Activated T-helper 2 cell treated with anti-CD3 and anti-CD28 coated beads, Interferon-gamma antibody, Interleukin-2, Interleukin-4, amounts not matched to agents 10 μg/mL and 5 μg/mL and 100 μg/mL, durations not matched to agents 14 hours and 24 hours and 36 hours (primary cell): ENCODE measurements at places on chromosomes 5 and 9. TPM values are rescaled to one million over a fixed set of nuclear protein-coding genes. Genes with fewer than 3 reads are reported as not detected.

The SPATA31D4 gene
- not detected in 2 replicates for total RNA-seq

The UBTD2 gene
- 6.6 TPM in 2 replicates for total RNA-seq

The MCC gene
- total RNA-seq, result 1.6 and 2.1 TPM in 2 replicates

- no peak for DNase-seq
Observed at GRCh38 chr9:73529666-73530065, 378.0 kb downstream of the ANXA1 start.

GRCh38 chr9:126959917-126960316, 45.3 kb downstream of the RALGPS1 start:
- DNase-seq, result no peak

The SLC6A3 gene
- not detected in 2 replicates for total RNA-seq

DNA sequence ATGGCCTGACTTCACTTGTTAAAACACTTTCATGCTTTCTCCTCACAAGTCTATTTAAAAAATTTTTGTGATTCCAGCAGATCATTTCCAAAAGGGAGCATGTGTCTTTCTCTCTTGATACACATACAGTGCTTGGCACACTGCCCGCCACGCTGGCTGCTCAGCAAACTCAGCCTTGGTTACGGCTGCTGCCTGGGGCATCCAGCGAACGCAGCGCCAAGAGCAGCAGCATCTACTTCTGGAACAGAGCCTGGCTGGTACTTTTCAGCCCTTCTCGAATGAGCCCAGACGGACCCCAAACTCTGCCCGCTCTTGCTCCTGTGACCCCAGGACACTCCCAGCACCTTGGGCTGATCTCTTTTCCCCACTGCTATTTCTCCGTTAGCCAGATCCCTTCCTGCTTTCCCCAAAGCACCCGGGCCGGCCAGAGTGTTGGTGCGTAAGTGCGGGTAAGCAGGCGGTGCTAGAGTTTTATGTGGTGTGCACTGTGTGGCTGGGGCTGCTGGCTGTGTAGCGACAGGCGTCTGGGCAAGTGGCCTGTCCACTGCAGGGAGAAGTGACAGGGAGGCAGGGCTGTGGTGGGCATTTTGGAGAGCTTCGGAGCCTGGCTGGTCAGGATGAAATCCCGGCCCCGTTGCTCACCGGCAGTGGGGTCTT, 73.2 kb downstream of the SH3PXD2B start:
- DNase-seq, result no peak

The FAM169A gene
- 1.9 and 2.1 TPM in 2 replicates for total RNA-seq

GRCh38 chr5:68435611-68436010, 220.1 kb downstream of the PIK3R1 start:
- DNase-seq, result no peak

- no peak for DNase-seq
Observed at GRCh38 chr9:137387114-137387890, 35.7 kb downstream of the EXD3 start.

The TXNDC15 gene
- 53.9 and 56.9 TPM in 2 replicates for total RNA-seq

GRCh38 chr9:124242331-124243194, 15.2 kb upstream of the NEK6 start:
- no peak for DNase-seq

DNA sequence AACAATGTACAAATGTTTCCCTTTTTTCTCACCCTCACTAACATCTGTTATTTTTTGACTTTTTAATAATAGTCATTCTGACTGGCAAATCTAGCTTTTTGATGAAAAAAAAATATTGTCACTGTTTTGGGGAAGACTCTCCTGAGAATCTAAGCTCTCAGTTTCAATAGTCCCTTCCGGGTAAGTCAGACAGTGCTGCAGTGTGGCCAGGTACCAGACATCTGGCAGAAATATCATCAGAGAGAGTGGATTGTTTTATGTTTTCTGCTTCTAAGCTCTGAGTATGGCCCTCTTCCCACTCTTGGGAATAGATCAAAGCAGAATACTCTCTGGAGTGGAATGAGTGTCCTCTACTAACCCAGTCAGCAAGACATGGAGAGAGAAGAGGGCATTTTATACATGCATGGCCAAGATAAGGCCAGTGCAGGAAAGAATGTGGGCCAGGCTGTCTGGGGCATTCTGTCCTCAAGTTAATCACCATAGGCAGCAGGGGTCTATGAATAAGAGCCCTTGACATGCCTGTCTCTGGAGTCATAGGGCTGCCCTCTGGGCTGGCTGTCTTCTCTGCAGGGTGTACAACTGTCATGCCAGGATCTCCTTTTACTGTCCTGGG, 38.5 kb upstream of the OR2S2 start:
- DNase-seq, result no peak

GRCh38 chr5:173742432-173742816, 126.0 kb upstream of the BOD1 start:
- no peak for DNase-seq

- DNase-seq, result no peak
Observed at GRCh38 chr9:136179761-136180160, 25.2 kb downstream of the LHX3 start.

DNA sequence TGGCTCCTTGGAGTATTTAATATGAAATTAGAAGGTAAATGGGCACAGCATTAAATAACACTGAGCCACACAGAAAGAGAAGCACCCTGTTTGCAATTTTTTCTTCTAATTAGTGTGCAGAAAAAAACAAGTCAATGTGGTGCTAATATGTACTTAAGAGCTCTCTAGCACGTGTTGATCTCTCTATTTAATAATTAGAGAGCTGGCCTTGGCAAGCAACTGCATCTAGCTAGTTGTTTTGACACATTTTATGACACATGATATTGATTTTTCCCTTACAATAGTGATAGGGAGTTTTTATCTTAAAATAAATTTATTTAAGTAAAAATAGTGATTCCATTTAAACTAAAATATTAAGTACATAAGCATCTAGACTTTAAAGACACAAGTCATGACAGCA, 54.5 kb upstream of the NUDT12 start:
- no peak for DNase-seq

The IL7R gene
- 60.9 and 66.9 TPM in 2 replicates for total RNA-seq

- no peak for DNase-seq
Observed at GRCh38 chr5:67042176-67043003, 154.2 kb downstream of the CD180 start.

The MAP3K1 gene
- total RNA-seq, result 19.9 and 20.7 TPM in 2 replicates

DNA sequence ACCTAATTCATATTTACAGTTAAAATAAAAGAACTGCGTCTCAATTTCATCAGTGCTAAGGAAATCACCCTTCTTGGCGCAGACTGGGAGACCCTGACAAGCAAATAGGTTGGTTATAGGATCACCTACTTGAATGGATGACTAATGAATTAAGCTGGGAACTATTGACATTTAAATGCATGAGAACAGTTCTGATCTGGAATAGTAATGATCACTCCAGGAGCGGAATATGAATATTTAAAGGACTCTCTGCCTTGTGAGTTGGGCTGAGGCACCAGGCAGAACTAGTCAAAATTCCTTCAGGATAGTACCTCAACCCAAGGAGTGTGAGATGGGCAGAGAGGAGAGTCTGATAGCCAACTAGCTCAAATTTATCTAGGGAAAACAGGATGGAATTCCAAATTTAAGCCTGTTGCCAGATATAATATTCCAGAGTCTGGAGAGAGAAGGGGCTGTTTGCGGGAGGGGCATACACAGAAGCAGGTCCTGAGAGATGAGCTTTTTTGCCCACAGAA, 364.4 kb downstream of the CSNK1G3 start:
- no peak for DNase-seq

The CD72 gene
- 11.3 and 11.4 TPM in 2 replicates for total RNA-seq

The TOR1B gene
- total RNA-seq, result 23.9 and 25.2 TPM in 2 replicates

- no peak for DNase-seq
Observed at GRCh38 chr5:135204151-135204600, 170.1 kb upstream of the PITX1 start.

The TMEM174 gene
- total RNA-seq, result not detected in 2 replicates

DNA sequence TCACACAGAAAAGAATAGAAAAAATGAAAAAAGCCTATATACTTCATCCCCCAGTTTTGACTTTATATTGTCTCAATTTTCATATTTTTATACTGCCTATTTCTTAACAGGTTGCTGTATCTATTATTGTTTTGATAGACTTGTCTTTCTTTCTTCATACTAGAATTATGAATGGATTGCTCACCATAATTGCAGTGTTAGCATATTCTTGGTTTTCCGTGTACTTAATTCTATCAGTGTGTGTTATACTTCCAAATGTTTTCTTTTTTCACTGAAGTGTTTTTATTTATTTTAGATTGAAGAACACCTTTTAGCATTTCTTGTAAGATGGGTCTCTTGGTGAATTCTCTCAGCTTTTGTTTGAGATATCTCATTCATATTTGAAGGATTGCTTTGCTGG, 38.7 kb downstream of the MTRR start:
- DNase-seq, result no peak
